AG20443 (cell line): ENCODE measurements at places on chromosomes 7 and 10.
A peak's percentile ranks its signal among the peaks of the same experiment; 100 is the strongest.

GRCh38 chr7:95473276-95473985 lies 12.3 kb upstream of the ASB4 start:
- DNase-seq: no peak

GRCh38 chr10:95246582-95247051 lies 44.2 kb downstream of the PDLIM1 start:
- peak; percentile 75 for DNase-seq

GRCh38 chr7:66720561-66720960 lies 20.0 kb upstream of the RABGEF1 start:
- no peak for DNase-seq

GRCh38 chr10:49023752-49024151 lies 84.1 kb upstream of the LRRC18 start:
- DNase-seq: peak; percentile 63

DNA sequence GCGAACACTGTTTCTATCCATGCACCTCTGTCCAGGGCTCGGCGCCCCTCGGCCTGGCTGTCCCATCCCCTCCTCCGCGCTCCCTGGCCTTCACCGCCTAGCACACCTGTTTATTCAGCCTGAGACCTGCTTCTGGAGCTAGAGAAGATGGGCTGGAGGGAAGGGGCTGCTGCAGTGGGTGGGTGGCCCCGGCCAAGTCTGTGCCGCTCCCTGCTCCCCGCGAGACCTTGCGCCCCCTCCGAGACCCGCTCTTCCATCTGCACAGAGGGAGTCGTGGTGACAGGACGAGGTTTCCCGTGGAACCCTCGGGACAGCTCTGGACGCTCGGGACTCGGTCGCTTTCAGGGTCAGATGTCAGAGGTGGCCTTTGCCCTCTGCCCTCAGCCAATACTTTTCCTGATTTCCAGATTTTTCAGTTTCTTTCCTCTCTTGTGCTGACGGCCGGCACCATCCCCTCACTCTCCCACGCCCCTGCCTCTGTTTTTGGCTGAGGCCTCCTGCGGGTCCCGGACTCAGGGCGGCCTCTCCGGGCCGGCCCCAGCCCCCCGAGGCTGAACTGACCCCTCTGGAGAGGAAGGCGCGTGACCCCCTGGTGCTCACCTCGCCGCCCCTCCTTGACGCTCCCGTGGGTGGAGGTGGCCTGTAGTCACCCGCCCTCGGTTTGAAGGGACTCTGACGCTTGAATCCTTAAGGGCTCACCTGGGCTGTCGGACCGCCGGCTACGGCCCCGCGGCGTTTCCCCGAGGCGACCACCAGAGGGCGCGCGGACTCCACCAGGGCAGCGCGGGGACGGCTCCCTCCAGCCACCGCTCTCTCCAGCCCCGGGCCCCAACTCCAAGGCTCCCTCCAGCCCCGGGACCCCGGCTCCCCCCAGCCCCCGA lies 15.6 kb downstream of the SHH start:
- DNase-seq: peak; percentile 88

DNA sequence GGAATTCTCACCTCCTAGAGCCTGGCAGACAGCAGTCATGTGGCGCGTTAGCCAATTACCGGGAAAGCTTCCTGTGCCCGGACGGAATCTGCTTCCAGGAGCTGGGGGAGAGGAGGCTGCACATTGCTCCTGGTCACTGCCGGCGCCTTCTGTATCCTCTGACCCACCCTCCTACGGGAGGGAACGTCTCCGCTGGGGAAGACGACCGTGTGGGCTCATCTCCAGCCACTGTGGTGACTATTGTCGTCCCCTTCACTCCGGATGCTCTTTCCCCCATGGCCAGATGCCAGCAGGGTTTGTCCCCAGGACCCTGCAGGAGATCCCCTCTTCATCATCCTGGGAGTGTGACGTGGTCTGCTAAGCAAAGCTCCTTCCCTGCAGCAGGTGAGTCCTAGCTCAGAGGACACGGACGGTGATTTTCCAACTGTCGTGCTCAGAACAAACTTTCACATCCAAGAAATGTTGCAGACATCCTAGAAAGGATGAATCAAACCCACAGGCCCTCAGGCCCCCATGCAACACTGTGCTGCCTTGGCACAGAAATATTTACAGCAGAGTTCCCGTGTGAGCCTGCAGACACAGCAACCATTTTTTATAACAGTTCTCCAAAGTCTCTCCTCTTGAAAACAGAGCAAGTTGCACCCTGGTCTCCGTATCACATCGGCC lies 29.6 kb upstream of the FAM20C start:
- DNase-seq: peak; percentile 52

GRCh38 chr7:96205665-96206064 lies 116.2 kb downstream of the SLC25A13 start:
- DNase-seq: no peak

GRCh38 chr7:83362871-83363550 lies 200.3 kb upstream of the PCLO start:
- no peak for DNase-seq

DNA sequence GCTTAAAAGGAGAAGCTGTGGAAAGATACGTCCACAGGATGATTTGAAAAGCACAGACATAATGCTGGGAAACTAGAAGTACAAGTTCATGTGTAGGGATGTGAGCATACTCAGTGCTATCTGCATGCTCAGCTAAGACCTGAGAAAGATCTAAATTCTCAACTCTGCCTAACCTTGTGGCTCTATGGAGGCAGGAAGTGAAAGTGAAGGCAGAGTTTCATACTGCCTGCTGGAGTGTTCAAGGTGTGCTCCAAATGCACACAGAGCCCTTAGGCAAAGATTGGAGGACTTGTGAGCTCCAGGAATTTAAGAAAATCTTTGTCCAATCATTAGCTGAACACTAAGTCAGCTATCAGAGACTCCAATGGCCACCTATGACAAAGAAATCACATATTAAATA lies 190.9 kb downstream of the RNLS start:
- no peak for DNase-seq

GRCh38 chr10:15737656-15738055 lies 17.9 kb upstream of the ITGA8 start:
- DNase-seq: peak; percentile 58

GRCh38 chr10:113125612-113126011 lies 175.6 kb downstream of the TCF7L2 start:
- DNase-seq: no peak

DNA sequence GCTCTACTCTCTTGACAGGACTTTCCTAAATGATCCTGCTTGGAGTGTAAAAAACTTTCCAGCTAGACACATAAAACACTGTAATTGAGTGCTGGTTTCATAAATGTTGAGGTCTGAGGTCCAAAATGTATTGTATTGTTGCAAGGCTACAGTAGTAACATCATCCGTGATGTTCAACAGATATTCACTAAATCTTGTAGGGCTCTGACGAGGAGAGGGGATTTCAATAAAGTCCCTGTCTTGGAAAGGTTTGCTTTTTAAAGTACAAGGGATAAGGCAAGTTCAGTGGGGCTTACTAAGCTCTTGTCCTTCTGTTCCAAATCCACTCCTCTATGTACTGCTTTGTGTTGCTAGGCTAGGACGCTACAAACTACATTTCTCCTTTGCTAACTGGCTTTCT lies 48.9 kb downstream of the FHIP2A start:
- DNase-seq: no peak

DNA sequence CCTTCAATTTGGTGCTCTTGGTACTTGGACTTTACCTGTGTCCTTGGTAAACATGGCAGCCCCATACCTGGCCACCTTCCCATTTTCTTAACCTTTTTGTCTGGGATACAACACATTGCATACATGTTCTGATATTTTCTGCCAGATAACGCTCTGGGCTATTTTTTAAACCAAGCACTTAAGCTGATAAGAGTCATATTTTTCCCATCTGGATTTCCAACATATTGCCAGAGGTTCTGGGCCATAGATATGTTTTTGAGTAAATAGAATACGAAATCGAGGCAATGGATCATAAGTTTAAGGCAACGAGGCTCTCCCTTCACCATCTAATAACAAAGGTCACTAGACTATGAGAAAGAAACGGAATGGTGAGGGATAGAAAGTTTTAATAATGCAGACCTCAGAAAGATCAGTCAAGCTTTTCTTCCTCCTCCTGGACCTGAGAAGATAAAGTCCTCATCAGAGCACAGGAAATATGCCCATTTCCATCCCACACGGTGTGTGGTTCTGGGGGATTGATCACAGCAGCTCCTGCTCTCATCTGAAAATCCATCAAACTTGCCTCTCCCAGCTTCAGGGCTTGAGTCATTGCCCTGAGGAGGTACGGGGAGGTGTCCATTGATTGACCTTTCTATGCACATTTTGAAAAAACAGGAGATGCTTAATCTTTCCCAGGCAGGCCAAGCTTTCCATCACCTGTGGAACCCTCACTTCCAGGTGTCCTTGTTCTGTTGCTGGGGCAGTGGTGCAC lies 257.2 kb downstream of the GFRA1 start:
- no peak for DNase-seq

DNA sequence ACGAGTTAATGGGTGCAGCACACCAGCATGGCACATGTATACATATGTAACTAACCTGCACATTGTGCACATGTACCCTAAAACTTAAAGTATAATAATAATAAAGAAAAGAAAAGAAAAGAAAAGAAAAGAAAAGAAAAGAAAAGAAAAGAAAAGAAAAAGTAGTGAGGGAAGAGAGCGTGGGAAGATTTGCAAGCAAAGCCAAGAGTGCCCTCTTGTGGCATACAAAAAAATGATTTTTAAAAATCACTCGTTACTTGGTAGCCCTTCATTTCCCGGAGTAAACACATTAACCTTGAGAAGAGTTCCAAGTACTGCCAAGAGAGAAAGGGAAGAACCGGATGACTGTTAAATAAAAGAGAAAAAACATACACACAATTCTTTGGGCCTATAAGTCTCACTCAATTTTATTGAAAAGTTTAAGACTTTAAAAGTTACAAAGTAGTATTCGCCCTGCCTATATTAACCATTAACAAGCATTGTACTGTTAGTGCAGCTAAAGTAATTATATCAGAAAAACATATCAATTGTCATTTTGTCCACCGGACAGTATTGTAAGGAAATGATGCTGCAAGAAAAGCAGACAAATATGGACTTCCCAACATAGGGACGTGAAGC lies 6.2 kb upstream of the CH25H start:
- DNase-seq: peak; percentile 47

GRCh38 chr7:37380831-37381230 lies 67.8 kb downstream of the ELMO1 start:
- no peak for DNase-seq
